ENCODE measurements at places on chromosomes 1 and 21.

GRCh38 chr1:156248323-156248683 is 447 bp upstream of the PAQR6 start:
- DNase-seq: no peak

GRCh38 chr1:26476958-26477357 is 4.7 kb downstream of the HMGN2 start:
- DNase-seq: no peak

- no peak for DNase-seq
Measured at GRCh38 chr1:46172321-46172720, 2.6 kb upstream of the TSPAN1 start.

DNA sequence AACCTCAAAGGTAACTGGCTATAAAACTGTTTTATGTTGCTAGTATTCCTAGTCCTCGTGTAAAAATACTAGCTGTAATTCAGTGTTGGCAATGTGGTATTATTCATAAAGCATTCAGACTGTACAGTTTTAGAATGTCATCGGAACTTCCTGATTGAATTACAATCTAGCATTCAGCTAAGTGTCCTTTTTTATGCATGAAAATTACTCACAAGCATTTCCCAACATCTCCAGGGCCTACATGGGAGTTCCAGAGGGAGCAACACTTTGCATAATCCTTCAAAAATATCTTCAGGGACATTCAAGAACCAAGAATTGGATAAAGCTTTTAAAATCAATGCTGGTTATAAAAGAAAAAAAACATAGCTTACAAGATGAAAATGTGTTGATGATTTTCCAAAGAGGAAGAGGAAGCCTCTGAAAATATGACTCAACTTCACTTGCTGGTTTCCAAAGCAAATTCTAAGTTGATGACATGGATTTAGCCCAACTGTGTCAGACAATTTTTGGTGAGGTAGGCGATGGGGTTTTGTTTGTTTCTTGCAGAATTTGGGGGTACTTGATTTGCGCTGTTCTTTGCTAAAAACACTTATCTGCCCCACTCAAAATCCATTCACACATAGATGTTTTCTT is 137.8 kb downstream of the SLC44A5 start:
- no peak for DNase-seq

DNA sequence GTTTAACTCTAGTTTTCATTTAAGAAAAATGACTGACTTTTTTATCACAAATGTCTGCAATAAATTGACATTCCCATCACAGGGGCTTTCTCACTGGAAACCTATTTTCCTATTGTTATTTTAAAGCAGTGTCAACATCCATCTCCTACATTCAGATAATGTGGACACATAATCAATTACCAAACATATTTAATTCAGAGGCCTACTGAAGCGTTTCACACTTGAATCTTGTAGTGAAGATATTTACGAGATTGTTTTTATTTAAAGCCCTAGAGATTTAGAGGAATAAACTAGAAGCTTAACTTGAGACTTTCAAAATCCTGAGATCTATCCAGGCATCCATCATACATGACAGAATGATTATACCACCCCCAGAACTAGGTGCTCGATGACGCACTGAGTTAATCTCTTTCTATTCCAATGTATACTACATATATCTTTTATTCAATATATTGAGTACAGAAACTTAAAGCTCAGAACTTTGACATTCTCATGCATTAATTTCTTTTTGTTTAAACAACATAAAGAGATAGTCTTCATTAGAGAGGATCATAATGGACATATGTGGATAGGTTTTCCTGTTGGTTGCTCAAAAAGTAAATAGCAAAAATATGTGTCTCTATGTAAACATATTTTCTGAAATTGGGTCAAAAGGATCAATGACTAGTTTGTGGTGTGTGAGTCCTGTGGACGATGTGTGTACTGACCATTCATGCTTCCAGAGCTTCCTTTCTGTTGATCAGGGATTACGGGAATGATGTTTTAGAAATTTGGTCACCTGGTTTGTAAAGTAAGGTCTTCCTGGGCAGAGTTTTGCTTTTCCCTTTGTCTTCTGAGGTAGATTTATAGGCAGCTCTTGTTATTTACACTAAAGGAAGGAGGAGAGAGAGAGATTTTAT is 171.5 kb upstream of the HMCN1 start:
- no peak for DNase-seq

DNA sequence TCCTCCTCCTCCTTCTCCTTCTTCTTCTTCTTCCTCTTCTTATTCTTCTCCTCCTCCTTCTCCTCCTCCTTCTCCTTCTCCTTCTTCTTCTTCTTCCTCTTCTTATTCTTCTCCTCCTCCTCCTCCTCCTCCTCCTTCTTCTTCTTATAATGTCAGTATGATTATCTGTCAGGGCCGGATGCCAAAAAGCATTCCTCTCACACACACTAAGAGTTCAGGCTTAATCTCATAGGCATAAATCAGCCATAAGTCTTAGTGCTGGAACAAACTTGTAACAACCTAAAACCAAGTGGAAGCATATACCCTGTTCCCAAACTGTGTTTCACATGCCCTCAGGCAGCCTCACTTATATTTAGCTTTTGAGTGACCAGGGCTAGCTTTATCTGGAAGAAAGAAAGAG is 240.3 kb downstream of the LMX1A start:
- no peak for DNase-seq

GRCh38 chr1:7127322-7128075 is 342.2 kb downstream of the CAMTA1 start:
- DNase-seq: no peak

DNA sequence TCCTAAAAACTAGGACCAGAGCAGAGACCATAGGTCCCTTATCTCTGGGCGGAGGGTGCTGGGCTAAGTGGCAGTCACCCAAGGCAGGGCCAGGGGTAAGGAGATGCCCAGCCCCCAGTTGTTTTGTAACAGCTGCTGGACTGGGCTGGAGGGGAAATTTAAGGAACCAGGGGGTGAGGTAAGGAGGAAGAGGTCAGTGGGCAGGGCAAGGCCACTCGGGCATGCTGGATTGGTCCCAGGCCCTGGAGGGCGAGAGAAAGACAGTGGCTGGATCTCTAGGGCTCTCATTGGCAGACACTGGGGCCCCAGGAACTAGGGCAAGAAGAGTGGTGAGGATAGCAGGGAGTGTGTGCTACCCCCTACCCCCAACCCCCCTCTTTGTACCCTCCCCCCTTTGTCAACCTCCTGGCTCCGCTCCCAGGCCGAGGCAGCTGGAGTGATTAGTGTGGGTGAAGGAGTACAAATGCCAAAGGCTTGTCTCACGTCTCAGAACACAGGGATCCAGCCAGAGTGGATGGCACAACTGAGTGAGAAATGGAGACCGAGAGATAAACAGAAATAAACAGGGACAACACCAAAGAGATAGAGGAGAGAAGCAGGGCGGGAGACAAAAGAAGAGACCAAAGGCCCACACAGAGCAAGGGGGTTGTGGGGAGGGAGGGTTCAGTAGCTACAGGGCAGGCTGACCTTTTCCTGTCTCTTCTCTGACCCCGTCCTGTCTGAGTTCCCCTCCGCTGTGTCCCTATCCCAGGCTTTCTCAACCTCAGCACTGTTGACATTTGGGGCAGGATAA is 20.5 kb upstream of the THRAP3 start:
- DNase-seq: no peak

DNA sequence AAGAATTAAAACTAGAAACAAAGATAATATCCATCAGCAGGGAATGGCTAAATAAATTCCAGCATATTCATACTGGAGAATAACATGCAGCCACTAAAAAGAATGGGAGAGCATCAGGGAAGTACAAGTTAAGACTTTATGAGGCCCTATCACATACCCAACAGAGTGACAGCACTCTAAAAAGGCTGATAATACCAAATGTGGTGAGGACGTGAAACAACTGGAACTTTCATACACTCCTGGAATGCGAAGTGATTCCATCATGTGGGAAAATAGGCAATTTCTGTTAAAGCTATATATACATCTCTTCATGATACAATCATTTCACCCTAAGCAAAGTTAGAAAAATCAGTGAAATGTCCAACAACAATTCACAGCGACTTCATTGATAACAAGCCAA is 42.6 kb downstream of the COL6A1 start:
- no peak for DNase-seq

GRCh38 chr1:26597629-26598039 is 68.1 kb downstream of the RPS6KA1 start:
- no peak for DNase-seq

GRCh38 chr1:77283701-77284425 is 2.0 kb downstream of the AK5 start:
- no peak for DNase-seq

DNA sequence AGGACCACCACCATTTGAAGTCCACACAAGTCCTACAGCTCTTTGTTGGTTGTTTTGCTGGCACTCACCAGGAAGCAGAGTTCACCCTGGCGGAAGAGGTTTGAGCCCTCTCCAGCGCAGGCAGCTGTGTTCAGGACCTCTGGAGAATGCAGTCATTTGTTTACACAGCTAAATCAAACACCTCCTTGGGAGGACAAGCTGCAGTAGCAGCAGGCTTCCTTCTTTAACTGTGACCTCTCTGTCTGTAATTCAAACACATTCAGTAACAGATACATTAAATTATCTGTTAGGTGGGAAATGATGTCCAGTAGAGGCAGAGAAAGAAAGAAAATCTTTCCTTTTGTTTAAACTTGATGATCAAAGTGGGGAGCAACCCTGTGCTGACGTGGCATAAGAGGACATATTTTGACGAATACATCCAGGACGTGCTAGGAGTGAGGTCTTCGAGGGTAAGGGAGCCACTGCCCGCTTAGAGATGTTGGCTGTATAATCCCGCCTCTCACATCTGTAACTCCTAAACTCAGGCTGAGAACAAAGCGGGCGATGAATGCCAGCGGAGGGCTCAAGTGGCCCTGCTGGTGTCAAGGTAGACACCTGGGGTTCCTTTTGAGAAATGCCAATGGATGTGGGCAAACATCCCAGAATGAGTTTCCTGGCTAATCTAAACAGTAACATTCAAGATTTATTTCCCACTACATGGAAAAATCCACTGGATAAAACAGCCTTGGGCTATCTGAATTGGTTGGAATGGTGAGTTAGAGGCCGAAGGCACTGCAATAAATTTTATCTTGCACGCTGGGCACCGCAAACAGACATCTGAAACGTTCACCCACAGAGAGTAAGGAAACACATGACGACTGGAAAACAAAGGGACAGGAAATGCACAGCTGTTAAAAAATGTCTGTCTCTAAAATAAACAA is 51.7 kb downstream of the ABCA4 start:
- DNase-seq: no peak

- DNase-seq: no peak
Measured at GRCh38 chr1:162498496-162498810, 835 bp downstream of the UHMK1 start.

DNA sequence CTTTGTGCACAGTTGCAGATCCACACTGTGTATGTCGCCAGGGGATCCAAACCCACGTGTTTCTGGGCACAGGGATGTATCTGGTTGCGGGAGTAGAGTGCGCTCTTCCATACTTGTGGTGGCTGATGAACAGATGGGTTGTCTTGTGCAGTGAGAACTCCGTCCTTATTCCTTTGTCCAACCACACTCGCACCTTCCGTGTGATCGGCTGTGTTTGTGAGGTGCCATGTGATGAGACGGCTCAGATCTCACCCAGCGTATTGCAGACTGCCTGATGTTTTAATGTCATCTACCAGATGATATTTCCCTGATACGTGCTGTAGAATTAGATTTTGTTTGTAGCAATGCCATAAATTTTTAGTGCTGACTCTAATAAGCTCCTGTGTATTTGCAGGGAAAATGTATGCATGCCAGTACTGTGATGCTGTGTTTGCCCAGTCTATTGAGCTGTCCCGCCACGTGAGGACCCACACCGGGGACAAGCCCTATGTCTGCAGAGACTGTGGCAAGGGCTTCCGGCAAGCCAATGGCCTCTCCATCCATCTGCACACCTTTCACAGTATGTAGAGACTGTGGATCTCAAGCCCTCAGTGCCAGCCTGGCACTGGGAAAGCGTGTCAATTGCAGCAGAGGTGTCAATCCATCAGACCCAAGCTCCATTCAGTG is 46.2 kb upstream of the EPHA8 start:
- no peak for DNase-seq

GRCh38 chr1:75203415-75204277 is 69.5 kb downstream of the LHX8 start:
- DNase-seq: no peak

DNA sequence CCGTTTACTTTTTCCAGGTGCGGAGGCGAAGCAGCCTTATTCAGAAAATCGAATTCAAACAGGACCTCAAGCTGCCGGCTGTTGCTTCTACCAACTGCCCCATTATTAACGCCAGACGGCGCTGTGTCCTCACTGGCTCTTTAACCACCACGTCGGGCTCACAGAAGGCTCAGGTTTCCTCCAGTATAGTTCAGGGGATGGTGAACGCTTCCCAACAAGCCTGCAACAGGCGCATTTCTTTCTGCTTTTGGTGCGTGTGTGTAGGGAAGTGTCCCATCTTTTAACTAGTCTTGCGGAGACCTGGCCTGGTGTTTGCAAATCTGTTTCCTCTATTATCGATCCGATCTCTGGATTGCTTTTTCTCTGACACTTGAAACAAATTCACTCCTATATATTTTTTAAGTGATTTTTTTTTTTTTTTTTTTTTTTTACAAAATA is 791 bp upstream of the STUM start:
- peak; percentile 72 for DNase-seq

- DNase-seq: no peak
Measured at GRCh38 chr1:101154547-101154946, 82.3 kb upstream of the S1PR1 start.

- DNase-seq: peak; percentile 12
Measured at GRCh38 chr1:156889802-156890580, 3.5 kb upstream of the PEAR1 start.

- DNase-seq: no peak
Measured at GRCh38 chr1:40808909-40809308, 25.3 kb downstream of the KCNQ4 start.

GRCh38 chr21:23644768-23645167 is 1962.5 kb downstream of the MRPL39 start:
- no peak for DNase-seq

DNA sequence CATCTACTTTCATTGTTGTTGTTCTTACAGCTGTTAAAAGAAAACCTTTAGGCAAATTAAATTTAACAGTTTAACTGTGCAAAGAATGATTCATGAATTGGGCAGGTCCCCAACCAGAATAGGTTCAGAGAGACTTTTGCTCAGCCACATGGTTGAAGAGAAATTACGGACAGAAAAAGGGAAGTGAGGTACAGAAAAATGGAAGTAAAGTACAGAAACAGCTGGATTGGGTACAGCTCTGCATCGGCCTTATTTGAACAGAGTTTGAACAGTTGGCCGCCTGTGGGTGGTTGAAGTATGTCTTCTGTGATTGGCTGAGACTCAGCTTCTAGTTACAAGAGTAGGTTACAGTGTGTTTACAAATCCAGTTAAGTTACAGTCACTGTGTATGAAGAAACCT is 210.1 kb downstream of the FGGY start:
- no peak for DNase-seq

DNA sequence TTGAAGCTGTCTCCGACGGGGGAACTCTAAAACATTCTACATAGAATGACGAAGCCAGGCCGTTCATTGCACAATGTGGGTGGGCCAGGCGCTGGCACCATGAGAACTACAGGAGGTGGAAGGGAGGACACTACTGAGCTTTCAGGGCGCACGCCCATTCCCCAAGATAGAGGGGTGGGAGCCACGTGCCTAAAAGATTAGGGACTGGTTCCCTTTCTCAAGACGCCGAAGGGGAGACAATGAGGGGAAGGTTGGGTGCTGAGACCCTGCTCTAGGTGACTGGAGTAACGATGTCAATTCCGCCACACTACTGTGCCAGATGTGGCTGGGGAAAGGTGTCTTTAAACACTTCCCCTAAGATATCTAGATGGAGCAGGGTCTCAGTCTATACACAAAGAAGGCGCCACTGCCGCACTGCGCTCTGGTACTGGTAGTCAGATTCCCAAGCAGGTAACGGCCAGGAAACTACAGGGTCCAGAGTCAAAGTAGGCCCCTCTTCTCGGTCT is 782 bp downstream of the CSDE1 start:
- no peak for DNase-seq

- DNase-seq: no peak
Measured at GRCh38 chr1:234763367-234763766, 153.4 kb upstream of the IRF2BP2 start.

All from CD8-positive, alpha-beta T cell (primary cell).